Left ventricle myocardium superior (tissue), 1 donor: ENCODE measurements at places on chromosomes 1 and 21.

GRCh38 chr1:103129796-103130195, 21.5 kb upstream of the COL11A1 start:
- no peak for DNase-seq

GRCh38 chr1:156470473-156470872, 30.1 kb downstream of the MEF2D start:
- DNase-seq: no peak

- no peak for DNase-seq
These were observed 12.7 kb upstream of the AK2 start for GRCh38 chr1:33049371-33049770.

DNA sequence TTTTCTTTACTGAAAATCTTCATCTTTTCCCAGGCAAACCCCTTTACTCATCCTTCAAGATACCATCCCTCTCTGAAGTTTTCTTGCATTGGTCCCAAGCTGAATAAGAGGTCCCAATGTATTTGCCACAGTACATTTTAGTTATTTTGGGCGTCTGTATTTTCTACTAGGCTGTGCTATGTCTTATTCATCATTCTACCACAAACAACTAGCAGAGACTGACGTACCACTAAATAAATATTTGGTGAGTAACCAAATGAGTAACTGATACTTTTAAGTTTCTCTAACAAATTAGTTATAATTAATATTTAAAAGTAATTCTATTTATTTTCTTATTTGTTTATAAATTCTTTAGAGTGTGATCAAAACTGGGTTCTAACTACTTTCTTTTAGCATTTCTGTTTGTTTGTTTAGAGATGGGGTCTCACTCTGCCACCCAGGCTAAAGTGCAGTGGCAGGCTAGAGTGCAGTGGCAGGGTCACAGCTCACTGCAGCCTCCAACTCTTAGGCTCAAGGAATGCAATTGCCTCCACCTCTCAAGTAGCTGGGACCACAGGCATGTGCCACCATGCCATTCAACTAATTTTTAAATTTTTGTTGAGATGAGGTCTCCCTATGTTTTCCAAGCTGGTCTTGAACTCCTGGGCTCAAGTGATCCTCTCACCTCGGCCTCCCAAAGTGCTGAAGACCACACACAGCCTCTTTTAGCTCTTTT, 33.1 kb downstream of the NDC1 start:
- no peak for DNase-seq

DNA sequence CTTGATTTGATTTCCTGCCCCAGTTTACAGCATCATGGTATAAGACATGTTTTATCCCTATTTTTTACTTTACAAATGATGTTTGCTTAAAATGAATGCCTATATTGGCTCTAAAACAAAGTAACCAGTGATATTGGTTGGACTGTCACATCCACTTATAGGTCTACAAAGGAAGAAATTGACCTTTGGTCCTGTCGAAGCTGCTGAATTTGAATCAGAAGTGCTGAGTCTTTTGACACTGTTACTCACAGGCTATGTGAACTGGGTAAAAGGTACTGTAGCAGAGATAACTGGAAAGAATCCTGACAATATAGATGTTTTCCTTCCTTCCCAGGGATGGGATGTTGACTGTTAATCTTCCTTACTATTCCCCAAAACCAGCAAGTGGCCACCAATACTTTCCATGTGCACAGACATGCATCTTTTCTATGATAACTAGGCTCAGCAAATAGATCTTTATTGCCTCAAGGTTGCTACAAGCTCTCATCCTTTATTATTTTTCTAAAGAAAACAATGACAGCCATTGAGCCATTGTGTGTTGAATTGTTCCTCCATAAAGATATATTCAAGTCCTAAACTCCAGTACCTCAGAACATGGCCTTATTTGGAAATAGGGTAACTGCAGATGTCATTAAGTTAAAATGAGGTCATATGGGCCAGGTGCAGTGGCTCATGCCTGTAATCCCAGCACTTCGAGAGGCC, 175.9 kb upstream of the NR5A2 start:
- no peak for DNase-seq
